Neural cell (in vitro differentiated cells): ENCODE measurements at places on chromosomes 12 and 14. TPM values are rescaled to one million over a fixed set of nuclear protein-coding genes. Genes with fewer than 3 reads are reported as not detected.

The OR11G2 gene
- polyA plus RNA-seq = not detected in 2 replicates

The TTLL5 gene
- polyA plus RNA-seq = 8.2 and 12.5 TPM in 2 replicates

The CYP46A1 gene
- 5.4 and 15.1 TPM in 2 replicates for polyA plus RNA-seq

The TRPV4 gene
- not detected in 2 replicates for polyA plus RNA-seq

The DPF3 gene
- 2.9 and 5.7 TPM in 2 replicates for polyA plus RNA-seq

The C3AR1 gene
- polyA plus RNA-seq = not detected in 2 replicates

The MIPOL1 gene
- 1.3 and 3.2 TPM in 2 replicates for polyA plus RNA-seq

The CCDC184 gene
- 35.3 and 40.2 TPM in 2 replicates for polyA plus RNA-seq

The C1RL gene
- polyA plus RNA-seq = 2.1 and 2.8 TPM in 2 replicates

The KRT78 gene
- polyA plus RNA-seq = not detected in 2 replicates

The TAMALIN gene
- polyA plus RNA-seq = 5.4 and 6.1 TPM in 2 replicates

The C1S gene
- polyA plus RNA-seq = 4.9 and 12.6 TPM in 2 replicates

The CATSPERB gene
- not detected in 2 replicates for polyA plus RNA-seq

The NKX2-1 gene
- polyA plus RNA-seq = 1.5 and 5.0 TPM in 2 replicates

The DHH gene
- polyA plus RNA-seq = 0.28 and 0.66 TPM in 2 replicates

The PRR13 gene
- 6.4 and 11.2 TPM in 2 replicates for polyA plus RNA-seq

The VASH1 gene
- 26.8 and 29.4 TPM in 2 replicates for polyA plus RNA-seq

The AKAP3 gene
- polyA plus RNA-seq = 0.46 and 1.6 TPM in 2 replicates

The SDS gene
- polyA plus RNA-seq = not detected in 2 replicates

The SAV1 gene
- 4.1 and 4.9 TPM in 2 replicates for polyA plus RNA-seq

The USP44 gene
- polyA plus RNA-seq = 3.2 and 3.7 TPM in 2 replicates

The MGAT4C gene
- 20.7 and 25.4 TPM in 2 replicates for polyA plus RNA-seq

The C12orf50 gene
- 0.30 and 0.68 TPM in 2 replicates for polyA plus RNA-seq

The KLHL33 gene
- polyA plus RNA-seq = not detected in 2 replicates

The CLEC2D gene
- polyA plus RNA-seq = 2.6 and 3.7 TPM in 2 replicates

The BMAL2 gene
- 9.8 and 11.3 TPM in 2 replicates for polyA plus RNA-seq

The CAPZA3 gene
- polyA plus RNA-seq = not detected in 2 replicates

The RNASE3 gene
- not detected in 2 replicates for polyA plus RNA-seq

The NOC4L gene
- 21.6 and 26.9 TPM in 2 replicates for polyA plus RNA-seq

The RNASE7 gene
- polyA plus RNA-seq = not detected in 2 replicates

The PRIMA1 gene
- polyA plus RNA-seq = 0.14 TPM in 1 of 2 replicates, not detected in the other

The DNAJC22 gene
- 0.54 and 1.1 TPM in 2 replicates for polyA plus RNA-seq

The BHLHE41 gene
- 0.12 TPM in 1 of 2 replicates, not detected in the other for polyA plus RNA-seq

The CIT gene
- polyA plus RNA-seq = 3.3 and 12.4 TPM in 2 replicates

The TSHR gene
- polyA plus RNA-seq = not detected in 2 replicates

The TAS2R20 gene
- 1.9 and 3.3 TPM in 2 replicates for polyA plus RNA-seq

The HDAC7 gene
- 30.2 and 51.5 TPM in 2 replicates for polyA plus RNA-seq

The GPR65 gene
- not detected in 2 replicates for polyA plus RNA-seq

The RNF212B gene
- not detected in 2 replicates for polyA plus RNA-seq

The PZP gene
- polyA plus RNA-seq = not detected in 2 replicates

The ABCB9 gene
- 19.5 and 19.7 TPM in 2 replicates for polyA plus RNA-seq

The CLEC4D gene
- not detected in 2 replicates for polyA plus RNA-seq

The TBX3 gene
- polyA plus RNA-seq = not detected in 2 replicates

The PLA2G1B gene
- polyA plus RNA-seq = not detected in 2 replicates

The DTX1 gene
- 30.7 and 42.8 TPM in 2 replicates for polyA plus RNA-seq

The PLEKHH1 gene
- polyA plus RNA-seq = 32.1 and 34.1 TPM in 2 replicates

The EEF1AKMT3 gene
- polyA plus RNA-seq = 1.6 and 2.0 TPM in 2 replicates

The ACRBP gene
- polyA plus RNA-seq = 1.6 and 4.7 TPM in 2 replicates

The DBX2 gene
- 0.07 and 0.22 TPM in 2 replicates for polyA plus RNA-seq

The TDRD9 gene
- 15.9 and 25.6 TPM in 2 replicates for polyA plus RNA-seq

The LRTM2 gene
- 2.4 and 4.1 TPM in 2 replicates for polyA plus RNA-seq

The KRT2 gene
- polyA plus RNA-seq = not detected in 2 replicates

The LRRC10 gene
- polyA plus RNA-seq = not detected in 2 replicates

The GPR132 gene
- not detected in 2 replicates for polyA plus RNA-seq

The LMNTD1 gene
- not detected in 2 replicates for polyA plus RNA-seq

The TAS2R30 gene
- polyA plus RNA-seq = 0.40 and 0.53 TPM in 2 replicates

The C12orf60 gene
- 3.8 and 4.8 TPM in 2 replicates for polyA plus RNA-seq

The TOMM20L gene
- not detected in 2 replicates for polyA plus RNA-seq

The COQ6 gene
- 82.3 and 95.6 TPM in 2 replicates for polyA plus RNA-seq

The OTOGL gene
- 0.33 and 0.88 TPM in 2 replicates for polyA plus RNA-seq
